ENCODE measurements at places on chromosomes 2 and 18.

GRCh38 chr2:233119806-233120205 is 59.7 kb downstream of the INPP5D start:
- DNase-seq: no peak

DNA sequence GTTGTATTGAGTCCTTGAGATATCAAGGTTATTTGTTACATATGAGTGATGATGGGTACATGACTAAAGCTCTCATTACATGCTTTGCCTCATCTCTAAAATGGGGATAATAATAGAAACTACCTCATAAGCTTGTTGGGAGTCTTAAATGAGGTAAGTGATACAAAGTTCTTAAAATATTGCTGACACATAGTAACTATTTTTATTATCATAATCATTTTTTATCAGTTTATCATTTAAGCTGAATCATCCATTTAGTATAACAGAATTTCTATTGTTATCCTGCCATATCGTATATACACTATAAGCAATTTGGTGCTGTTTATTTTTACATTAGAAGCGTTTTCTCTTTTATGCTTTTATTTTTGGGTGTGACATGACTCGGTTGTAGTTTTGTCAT is 871.1 kb downstream of the LRP1B start:
- no peak for DNase-seq

GRCh38 chr2:220887271-220887870 is 684.7 kb downstream of the EPHA4 start:
- no peak for DNase-seq

DNA sequence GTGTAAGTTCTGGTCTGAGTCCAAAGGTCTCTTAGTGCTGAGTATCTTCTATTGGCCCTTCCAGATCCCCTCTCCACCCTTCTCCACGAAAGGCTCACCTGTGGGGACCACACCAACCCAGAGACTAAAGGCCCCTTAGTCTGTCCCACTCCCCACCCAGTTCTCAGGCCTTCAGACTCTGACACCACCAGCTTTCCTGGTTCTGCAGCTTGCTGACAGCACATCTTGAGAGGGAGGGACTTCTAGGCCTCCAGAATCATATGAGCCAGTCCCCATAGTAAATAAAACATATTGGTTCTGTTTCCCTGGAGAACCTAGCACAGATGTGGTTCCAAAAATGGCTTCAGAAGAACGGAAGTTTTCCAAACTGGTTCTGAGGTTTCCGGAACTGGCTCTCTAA is 38.5 kb upstream of the KLF11 start:
- DNase-seq: no peak

GRCh38 chr18:46343456-46343855 is 239.3 kb downstream of the HAUS1 start:
- no peak for DNase-seq

GRCh38 chr18:13628211-13628610 is 98.1 kb downstream of the FAM210A start:
- no peak for DNase-seq

- DNase-seq: peak; percentile 34
Observed at GRCh38 chr2:161250864-161251436, 57.3 kb upstream of the PSMD14 start.

- no peak for DNase-seq
Observed at GRCh38 chr2:224861266-224861665, 145.1 kb upstream of the CCDC195 start.

GRCh38 chr2:186718122-186718521 is 24.3 kb downstream of the FAM171B start:
- no peak for DNase-seq
